ENCODE measurements at places on chromosomes 11 and 22.

DNA sequence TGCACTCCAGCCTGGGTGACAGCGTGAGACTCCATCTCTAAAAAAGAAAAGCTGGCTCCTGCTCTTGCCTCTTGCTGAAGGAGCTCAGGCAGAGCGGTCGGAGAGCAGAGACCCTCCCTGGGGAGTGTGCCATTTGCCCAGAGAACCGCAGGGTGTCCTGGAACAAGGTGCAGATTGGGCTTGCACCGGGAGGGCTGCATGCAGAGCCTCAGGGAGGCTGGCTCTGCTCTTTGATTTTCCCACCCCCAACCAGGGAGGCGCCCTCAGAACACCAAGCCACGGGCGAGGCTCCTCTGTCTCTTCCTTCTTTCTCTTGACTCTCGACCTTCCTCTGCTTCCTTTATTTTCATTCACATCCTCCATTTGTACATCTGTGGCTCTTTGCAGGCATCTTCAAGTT, 889.1 kb downstream of the OPCML start:
- no peak for DNase-seq

- DNase-seq = no peak
These were observed 149.1 kb downstream of the CTTN start for GRCh38 chr11:70547386-70547785.

GRCh38 chr11:61150706-61151544, 10.3 kb downstream of the VPS37C start:
- no peak for DNase-seq

- no peak for DNase-seq
These were observed 190.2 kb upstream of the ZBED5 start for GRCh38 chr11:11047851-11048610.

DNA sequence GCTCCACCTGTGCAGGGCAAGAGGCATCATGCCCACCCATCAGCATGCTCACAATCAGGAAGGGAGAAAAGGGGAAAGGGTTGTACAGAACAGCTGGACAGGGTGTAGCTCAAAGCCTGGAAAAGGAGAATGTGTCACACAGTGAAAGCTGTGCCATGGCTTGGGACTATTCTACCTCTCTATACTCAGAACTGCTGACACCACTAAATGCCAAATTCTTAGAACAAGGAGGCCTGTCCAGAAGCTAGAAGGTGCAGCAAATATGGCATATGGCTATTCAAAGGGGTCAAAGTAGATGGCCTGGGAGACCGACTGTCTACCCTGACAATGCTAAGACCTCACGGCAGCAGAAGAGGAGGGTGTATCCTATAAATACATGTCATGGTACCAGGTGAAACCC, 12.8 kb downstream of the HPS4 start:
- no peak for DNase-seq

DNA sequence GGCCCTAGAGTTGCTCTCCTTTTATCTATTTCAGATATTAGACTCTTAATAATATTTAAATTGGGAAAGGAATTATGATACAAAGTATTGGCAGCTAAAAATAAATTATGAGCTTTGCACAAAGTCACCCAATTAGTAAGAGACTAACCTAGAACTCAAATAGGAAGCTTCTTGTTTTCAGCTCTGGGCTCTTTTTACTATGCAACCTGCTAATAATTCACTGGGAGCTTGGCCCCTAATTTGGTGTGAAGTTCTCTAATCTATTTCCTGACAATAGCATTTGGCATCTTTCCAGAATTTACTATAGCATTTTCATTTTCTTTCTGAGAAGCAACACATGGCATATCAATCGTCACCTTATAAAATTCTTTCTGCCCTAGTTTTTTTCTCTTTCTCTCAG, 727.7 kb upstream of the ANO5 start:
- DNase-seq = no peak

- no peak for DNase-seq
These were observed 13.8 kb downstream of the DENND5A start for GRCh38 chr11:9251311-9251710.

- no peak for DNase-seq
These were observed 866.8 kb downstream of the TBC1D22A start for GRCh38 chr22:47629273-47629711.

DNA sequence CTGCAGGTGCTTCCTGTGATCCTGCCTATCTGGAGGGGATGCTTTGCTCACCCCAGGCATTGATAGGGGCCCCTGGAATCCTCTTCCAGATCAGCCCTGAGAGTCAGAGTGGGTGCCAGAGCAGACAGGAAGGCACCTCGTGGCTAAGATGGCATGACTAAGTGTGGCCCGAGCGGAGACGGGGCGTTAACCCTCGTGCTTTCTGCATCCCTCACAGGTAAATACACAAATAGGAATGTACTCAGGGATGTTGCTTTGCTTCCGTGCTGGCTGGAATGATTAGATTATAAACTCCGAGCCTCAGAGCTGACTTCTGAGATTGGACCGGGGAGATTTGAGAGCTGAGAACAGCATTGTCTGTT, 312.7 kb upstream of the B3GAT1 start:
- DNase-seq = no peak

- peak; percentile 57 for DNase-seq
These were observed 1.8 kb upstream of the PACS1 start for GRCh38 chr11:66068154-66068821.

GRCh38 chr11:125624756-125625213, at the start of gene CHEK1:
Gene CHEK1, plus strand, starts transcription at chr11:125625163. Its CDS starts 1,606 bp downstream, at chr11:125626769.
- DNase-seq = no peak

DNA sequence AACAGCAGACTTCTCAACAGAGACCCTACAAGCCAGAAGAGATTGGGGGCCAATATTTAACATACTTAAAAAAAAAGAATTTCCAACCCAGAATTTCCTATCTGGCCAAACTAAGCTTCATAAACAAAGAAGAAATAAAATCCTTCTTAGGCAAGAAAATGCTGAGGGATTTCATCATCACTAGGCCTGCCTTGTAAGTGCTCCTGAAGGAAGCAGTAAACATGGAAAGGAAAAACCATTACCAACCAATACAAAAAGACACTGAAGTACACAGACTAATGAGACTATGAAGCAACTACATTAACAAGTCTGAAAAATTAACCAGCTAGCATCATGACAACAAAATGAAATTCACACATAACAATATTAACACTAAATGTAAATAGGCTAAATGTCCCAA, 947.9 kb upstream of the CHORDC1 start:
- no peak for DNase-seq

- DNase-seq = peak; percentile 35
These were observed 129.3 kb upstream of the FGF3 start for GRCh38 chr11:69948256-69949141.

DNA sequence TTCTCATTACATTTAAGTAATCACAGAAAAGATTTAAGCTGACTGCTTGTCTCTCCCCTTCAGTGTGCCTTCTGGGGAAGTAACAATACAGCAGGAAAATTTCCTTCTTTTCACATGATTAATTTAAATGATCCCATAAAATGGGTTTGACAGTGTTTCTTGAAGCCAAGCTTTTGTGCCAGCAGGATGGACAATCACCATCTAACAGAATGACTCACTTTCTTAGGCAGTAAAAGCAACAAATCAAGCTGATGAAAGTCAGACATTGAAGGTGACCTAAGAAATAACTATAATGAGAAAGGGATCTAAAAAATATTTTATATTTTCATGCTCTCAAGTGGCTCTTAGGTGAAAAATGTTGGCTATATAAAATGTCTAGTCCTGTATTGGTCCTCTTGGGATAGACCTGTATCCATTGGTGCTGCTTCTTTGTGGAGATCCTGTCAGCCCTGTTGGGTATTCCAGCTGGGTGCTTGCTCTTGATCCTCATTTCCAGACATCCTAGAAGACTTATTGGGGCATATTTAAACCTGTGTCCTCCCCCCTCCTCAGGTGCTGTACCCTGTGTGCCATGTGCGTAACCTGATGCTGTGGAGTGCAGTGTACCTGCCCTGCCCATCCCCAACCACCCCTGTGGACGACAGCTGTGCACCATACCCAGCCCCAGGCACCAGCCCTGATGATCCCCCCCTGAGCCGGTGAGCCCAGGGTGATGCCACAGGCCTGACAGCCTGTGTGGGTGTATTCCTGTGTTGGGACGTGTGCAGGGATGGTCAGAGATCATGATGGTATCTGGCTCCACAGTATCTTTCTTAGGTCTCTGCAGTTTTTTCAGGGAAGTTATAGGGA, 62.7 kb upstream of the HORMAD2 start:
- no peak for DNase-seq

Measured in HepG2 (cell line).